ENCODE measurements at places on chromosomes 2 and 18.

GRCh38 chr2:3970791-3971651, 267.6 kb downstream of the DCDC2C start:
- no peak for DNase-seq

- no peak for DNase-seq
These were observed 330.7 kb downstream of the AGPS start for GRCh38 chr2:177723235-177723634.

DNA sequence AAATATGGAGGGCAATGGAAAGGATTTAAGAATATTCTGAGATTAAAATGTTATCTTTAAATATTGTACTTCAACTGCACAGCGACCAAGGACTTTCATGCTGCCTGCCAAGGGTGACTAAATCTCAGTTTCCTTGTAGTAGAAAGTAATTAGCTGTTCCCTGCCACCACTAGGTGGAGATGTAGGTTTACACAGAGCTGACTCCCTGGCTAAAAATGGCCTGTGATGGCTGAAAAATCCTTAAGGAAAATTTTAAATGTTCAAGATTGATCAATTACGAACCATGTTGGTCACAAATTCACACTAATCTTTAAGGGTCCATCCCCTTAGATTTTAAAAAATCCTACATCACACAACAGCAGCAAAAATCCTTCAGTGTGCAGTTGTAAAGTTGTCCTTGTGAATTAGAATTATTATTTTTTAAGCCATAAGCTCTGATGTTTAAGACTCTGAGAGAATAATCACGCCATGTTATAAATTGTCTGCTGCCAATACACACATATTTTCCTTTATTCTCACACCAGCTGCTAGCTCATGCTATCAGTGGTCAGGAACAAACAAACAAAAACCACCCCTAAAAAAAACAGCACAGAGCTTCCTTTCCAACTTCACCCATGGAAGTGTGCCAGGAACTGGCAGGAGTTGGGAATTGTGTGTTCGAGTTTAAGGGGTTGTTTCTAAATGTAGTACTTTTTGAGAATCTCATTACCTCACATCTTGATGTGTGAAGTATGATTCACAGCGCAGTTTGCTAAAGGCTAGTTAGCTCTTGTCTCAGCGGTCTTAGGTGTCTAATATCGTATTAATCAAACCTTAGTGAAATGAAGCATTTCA, 399.8 kb downstream of the TMEM182 start:
- peak; percentile 48 for DNase-seq

DNA sequence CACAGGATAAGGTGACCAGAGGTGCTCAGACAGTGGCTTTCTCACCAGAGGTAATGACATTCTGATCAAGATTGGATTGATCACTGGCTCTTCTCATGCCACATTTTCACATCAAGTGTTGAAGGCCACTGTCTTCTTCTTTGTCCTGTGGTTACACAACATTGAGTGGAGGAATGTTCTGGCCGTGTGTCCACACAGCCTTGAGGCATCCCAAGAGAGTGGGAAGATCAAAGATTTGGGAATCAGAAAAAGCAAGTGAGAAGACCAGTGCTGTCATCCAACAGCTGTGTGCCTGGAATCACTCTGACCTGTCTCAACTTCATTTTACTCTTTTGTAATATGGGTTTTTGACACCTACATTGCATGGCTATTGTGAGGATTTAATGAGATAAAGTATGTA, 67.4 kb downstream of the IL1R2 start:
- DNase-seq: peak; percentile 72

- DNase-seq: no peak
These were observed 40.2 kb downstream of the NIFK start for GRCh38 chr2:121696410-121696930.

GRCh38 chr18:2587788-2588187, 16.4 kb downstream of the NDC80 start:
- no peak for DNase-seq

- no peak for DNase-seq
These were observed 1.7 kb downstream of the MYCN start for GRCh38 chr2:15941871-15942710.

GRCh38 chr2:12424809-12425208, 291.9 kb upstream of the TRIB2 start:
- peak; percentile 8 for DNase-seq

DNA sequence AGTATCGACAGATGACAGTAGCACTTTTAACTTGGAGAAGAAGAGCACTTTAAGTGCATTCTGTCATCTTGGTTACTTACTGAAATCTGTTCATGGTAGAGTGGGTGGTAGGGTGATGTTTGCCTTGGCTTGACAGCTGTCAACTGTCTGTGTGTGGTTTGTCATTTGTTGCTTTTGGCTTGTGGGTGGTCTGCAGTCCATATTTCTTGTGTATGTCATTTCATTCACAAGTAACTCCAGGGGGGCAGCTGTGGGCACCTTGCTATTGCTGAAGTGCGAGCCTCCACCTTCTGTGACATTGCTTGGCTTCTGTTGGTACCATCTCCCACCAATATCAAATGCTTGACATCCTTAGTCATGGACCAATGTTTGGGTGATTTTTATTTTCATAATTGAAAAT, 311.6 kb upstream of the NRP2 start:
- no peak for DNase-seq

GRCh38 chr18:10416065-10416464, 38.4 kb upstream of the APCDD1 start:
- no peak for DNase-seq

- DNase-seq: peak; percentile 44
These were observed 6.3 kb downstream of the RND3 start for GRCh38 chr2:150480971-150481830.

DNA sequence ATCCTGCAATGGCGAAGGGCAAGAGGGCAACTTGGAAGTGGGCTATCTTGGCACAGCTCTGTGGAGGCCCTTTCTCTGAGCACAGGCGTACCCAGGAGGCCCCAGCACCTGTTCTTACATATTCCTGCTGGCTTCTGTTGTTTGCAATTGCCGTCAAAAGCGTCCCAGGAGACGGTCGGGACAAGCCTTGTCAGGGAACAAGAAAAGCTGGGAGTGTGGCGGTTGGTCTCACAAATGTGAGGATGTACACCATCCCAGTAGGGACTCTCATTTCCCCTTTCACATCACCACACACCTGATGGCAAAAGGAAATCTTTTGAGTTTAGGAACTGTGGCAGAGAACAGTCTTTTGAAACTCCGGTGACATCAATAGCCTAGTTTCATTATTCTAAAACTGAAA, 94.7 kb upstream of the EFEMP1 start:
- DNase-seq: no peak

DNA sequence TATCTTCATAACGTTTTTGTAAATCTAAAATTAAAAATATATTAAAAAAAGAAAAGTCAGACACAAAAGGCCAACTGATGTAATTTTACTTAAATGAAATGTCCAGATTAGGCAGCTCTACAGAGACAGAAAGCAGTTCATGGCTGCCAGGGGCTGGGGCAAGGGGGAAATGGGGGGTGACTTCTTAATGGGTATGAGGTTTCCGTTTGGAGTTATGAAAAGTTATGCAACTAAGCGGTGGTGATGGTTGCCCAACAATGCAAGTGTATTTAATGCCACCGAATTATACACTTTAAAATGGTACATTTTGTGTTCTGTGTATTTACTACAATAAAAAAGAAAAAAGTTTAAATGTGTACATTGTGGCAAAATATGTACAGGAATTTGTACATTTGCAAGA, 70.2 kb upstream of the TEX51 start:
- no peak for DNase-seq

DNA sequence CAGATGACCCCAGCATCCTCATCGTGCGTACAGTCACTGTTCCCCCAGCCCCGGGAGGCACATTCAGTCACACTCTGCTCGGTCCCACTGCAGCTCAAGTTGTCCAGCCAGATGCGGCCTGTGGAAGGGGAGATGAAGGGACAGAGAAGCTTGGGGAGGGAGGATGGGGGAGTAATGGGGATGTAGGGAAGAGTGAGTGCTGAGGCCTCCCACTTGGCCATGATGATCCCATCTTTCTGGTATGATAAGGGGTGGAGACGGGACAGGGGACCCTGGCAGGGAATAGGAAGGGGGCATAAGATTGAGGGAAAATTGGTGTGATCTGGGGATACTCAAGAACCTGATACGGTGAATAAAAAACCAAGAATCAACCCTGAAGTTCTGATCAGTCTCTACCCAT, 3.5 kb downstream of the LOXL3 start:
- DNase-seq: no peak

DNA sequence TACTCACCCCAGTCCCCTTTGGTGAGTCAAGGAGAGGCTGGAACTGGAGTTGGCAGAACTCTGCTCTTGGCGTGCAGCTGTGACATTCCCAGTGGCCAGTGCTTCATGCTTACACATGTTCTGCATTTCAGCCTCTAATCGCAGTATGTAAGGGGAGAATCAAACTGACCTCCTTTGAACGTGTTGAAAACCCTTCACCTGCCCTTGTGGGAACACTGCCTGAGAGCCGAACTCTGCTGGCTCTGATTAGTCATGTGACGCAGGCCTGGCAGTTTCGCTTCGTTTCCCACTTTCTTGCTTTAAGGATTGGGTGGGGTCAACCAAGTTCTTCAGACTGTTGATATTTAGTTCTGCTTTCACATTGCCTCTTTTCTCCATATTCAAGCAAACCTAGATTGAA, 173.8 kb upstream of the BCL2L11 start:
- no peak for DNase-seq

GRCh38 chr2:62596061-62596921, 90.3 kb upstream of the TMEM17 start:
- peak; percentile 98 for DNase-seq

GRCh38 chr2:71715241-71715750, 261.9 kb downstream of the DYSF start:
- DNase-seq: no peak

GRCh38 chr2:166539340-166540162, 45.5 kb upstream of the SCN7A start:
- peak; percentile 62 for DNase-seq

- DNase-seq: no peak
These were observed 35.0 kb downstream of the STAT4 start for GRCh38 chr2:191115804-191116203.

GRCh38 chr2:100257939-100258338, 64.4 kb downstream of the LONRF2 start:
- peak; percentile 23 for DNase-seq

- no peak for DNase-seq
These were observed 37.1 kb upstream of the GATA6 start for GRCh38 chr18:22132258-22132657.

- peak; percentile 65 for DNase-seq
These were observed 83.0 kb downstream of the TAF4B start for GRCh38 chr18:26309281-26309680.

DNA sequence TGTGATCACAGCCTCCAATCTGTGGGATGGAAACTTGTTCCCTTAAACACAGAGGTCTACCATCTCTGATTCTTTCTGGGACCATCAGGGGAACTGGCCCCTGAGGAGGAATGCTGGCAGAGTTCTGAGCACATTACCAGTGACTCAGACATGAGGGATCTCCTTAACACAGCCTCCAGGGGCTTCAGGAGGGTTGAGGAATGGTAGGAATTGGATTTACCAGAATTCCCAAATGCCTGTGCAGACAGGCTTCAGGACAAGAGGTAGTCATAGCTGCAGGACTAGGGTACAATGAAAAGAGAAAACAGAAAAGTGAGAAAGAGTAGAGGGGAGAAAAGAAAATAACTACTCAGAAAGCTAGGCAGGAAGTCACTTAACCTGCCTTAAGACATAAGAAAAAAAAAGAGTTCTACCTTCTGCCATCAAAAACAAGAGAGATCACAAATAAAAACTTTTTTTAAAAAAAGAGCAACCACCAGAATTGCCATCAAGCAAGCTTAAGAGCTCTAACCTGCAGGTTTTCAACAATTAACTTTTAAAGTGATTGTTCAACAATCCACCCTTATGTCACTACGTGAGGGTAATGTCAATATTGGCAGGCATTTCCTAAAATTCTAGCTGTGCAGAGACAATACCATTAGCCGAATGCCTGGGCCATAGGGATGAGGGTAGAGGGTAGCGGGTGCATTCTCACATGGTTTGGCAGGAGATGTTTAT, 524.4 kb downstream of the BCL11A start:
- no peak for DNase-seq
